ENCODE measurements at places on chromosomes 2 and 18.

- peak; percentile 24 for DNase-seq
Measured at GRCh38 chr2:134276381-134277172, 22.7 kb downstream of the MGAT5 start.

DNA sequence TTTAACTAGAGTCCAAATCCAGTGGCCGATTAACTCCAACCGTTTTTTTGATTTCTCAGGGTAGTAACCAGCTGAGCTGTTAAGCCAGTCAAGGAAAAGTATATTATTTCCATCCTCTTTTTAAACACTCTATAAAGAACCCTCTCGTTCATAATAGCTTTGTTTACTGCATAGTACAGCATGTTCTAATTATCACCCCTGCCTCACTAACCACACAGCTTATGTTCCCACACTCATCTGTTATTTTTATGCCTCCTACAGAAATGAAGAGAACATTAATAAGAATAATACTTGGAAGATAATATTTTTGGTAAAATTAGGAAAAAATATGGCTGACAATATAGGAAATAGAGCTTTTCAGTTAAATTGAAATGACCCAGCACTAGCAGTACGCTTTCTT is 2132.8 kb upstream of the CELF4 start:
- DNase-seq: no peak

- no peak for DNase-seq
Measured at GRCh38 chr2:96698221-96698861, 41.5 kb downstream of the LMAN2L start.

GRCh38 chr2:189096769-189097447 is 82.7 kb downstream of the COL5A2 start:
- DNase-seq: peak; percentile 92

DNA sequence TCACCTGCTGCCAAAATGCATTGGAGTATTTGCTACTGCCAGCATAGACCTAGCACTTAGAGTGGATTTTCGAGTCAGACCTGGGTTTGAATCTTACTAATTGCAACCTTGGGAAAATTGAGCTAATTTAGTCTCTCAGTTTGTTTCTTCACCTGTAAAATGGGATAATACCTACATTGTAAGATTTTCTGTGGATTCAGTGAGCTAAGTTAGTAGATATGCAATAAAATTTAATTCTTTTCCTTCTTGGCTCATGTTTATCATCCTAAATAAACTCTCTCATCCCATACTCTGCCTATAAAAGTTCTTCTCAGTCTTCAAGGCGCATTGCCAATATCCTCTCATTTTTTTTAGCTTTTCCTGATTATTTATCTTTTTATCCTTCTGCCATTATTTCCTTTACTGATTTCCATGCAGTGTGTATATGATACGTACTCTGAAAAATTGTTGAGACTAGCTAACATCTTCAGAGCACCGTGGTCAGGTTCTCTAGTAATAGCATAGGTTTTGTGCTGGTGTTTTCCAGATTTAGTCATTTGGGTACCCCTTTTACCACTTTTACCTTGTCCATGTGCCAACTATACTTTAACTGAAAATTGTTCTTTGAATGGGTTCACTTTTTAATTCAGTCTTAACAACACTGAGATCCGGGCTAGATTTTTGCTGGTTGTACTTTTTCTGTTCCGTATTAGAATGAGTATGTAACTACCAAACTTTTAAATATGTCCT is 7.3 kb downstream of the CEP192 start:
- DNase-seq: no peak

DNA sequence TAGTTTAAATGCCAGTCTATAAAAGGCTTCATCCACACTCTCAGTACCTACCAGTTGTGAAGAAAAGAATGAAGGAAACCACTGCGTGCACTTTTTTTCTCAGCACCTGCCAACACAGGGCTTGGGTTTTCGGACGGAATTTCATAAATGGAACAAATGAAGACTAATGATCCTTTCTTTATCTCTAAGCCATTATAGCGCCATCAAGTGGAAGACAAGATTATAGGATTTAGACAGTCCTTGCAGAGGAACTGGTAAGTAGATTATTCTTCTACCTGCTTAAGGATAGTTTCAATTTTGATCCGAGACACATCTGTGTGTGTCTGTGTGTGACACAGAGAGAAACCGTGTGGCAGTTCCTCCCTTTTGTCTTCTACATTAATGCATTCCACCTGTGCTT is 245.6 kb downstream of the NRXN1 start:
- no peak for DNase-seq

DNA sequence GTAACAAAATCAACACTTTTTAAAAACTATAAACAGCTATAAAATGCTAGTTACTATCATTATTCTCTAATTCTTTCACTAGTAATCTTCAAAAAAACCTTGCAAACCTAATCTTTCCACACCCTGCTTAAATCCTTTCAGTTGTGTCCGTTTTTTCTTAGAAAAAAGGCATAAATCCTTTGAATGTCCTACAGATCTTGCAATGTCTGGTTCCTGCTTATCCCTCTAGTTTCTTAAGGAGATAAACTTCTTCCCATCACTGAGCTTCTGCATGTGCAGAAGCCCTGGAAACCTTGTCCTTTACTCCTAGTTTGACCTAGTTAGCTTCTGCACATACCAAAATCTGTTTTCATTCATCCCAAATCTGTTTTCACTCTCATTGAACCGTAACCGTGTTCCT is 1.3 kb upstream of the PNO1 start:
- DNase-seq: no peak

GRCh38 chr2:140862181-140862580 is 1268.6 kb downstream of the LRP1B start:
- DNase-seq: no peak

- DNase-seq: peak; percentile 96
Measured at GRCh38 chr2:19801367-19802080, 100.3 kb downstream of the TTC32 start.

DNA sequence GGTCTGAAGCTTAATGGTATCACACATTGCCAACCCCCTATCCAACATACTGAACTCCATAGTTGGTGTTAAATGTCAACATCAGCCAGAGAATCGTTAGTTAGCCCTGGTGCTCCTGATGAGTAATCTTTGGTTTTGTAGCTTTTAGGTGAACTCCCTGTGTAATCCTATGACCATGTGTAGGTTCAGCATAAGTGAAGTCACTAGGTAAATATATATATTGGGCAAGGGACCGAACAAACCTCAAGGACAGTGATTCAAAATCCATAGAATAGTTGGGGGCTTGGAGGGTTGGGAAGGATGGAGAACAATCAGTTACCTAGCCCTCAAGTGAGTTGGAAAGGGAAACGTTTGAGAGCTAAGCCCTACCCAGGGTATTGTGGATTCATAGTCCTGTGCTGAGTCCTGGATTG is 16.0 kb upstream of the AP1S3 start:
- DNase-seq: no peak

DNA sequence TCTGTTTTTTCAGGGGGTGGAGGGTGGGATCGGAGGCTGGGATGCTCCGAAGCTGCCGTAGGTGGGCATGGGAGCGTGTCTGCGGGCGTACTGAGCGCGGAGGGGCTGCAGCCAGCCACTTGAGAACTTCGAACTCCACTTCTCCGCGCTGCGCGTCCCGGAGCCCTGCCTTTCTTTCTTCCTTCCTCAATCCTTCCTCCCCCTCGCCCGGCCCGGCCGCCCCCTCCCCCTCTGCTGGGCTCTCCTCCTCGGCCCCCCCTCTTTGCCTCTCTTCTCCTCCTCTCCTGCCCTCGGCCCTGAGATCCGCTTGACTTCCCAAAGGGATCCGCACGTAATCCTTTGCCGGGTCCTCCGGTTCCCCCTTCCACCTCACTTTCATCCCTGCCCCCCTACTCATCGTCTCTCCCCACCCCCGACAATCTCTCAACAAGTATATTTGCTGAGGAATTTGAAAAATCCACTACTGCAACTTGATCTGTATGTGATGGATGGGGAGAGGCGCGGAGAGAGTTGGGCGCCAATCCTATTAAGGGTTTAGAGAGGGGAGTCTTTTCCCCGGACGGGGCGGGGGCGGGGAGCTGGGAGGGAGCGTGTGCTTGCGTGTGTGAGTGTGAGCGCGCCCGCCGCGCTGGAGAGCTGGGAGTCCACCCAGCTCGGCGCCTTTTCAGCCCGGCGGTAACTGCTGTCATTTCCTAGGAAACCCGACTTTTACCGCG is 1.1 kb downstream of the GLI2 start:
- peak; percentile 95 for DNase-seq

DNA sequence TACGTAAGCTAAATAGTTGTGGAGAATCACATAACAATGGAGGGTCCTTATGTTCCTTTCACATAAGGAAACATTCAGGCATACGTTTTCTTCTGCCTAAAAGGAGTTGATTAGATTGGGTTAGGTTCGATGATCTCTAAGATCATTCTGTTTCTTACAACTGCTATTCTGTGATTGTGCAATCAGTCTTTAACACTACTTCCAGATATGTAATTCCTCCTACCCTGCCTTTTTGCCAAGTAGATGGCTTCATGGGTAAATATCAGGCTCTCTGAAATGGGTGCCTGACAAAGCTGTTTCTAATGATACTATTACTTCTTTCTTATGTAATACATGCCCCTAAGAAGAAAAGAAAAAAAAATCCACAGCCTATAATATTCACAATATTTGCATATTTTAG is 321.5 kb downstream of the XIRP2 start:
- no peak for DNase-seq

DNA sequence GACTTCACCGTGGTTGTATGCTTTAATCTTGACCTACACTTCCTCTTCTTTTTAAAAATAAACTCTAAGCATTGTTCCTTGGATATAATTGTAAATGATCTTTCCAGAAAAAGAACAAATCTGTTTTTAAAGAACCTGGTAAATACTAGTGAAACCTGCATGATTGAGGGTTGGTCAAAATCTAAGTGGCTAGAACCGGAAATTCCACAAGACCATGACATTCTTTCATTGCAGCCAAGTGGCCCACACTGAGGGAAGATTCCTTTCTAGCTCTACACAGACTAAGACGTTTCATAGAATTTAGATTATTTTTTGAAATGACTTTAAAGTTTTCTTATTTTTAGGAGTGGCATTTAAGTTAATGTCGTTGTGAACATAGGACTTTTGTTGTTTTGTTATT is 356.7 kb downstream of the NYAP2 start:
- DNase-seq: peak; percentile 26

- no peak for DNase-seq
Measured at GRCh38 chr2:51413726-51414125, 381.8 kb upstream of the NRXN1 start.

DNA sequence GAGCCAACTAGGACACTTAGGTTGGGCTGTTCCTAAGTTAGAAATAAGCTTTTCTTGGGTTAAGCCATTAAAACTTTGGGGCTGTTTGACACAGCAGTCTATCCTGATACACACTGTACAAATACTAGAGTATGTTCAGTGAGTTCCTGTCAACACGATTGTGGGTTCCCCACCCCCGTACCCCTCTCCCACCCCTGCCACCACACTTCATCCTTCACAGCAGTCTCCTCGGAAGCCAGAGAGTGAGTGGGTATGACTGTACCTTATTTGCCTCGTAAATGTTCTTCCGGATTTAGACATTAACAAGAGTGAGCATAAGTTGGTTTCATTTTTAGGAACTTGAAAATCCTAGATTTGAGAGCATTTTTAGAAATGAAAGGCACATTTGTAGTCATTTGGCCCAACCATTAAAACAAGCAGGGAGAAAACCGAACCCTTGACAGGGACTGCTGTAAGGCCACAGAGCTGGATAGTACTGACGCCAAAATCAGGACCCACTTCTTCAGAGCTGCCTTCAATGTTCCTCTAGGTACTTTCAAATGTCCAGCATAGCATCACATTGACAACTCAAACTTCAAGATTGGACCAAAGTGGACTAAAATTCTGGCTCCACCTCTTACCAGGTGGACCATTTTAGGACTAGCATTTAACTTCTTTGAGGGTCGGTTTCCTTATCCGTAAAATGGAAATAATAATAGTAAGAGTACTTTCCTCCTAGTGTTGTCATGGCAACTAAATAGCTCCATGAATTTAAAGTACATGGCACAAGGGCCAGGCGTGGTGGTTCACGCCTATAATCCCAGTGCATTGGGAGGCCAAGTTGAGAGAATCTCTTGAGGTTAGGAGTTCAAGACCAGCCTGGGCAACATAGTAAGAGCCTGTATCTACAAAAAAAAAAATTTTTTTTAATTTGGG is 166.3 kb upstream of the SERTAD2 start:
- DNase-seq: peak; percentile 38

- DNase-seq: no peak
Measured at GRCh38 chr18:12162786-12163185, 69.1 kb downstream of the ANKRD62 start.

GRCh38 chr2:904246-905024 is 46.2 kb upstream of the SNTG2 start:
- no peak for DNase-seq

GRCh38 chr2:70937866-70938585 is 2.3 kb downstream of the ATP6V1B1 start:
- DNase-seq: no peak
